Bladder microvascular endothelial cell (primary cell): ENCODE measurements at places on chromosomes 3 and 15. TPM values are rescaled to one million over a fixed set of nuclear protein-coding genes. Genes with fewer than 3 reads are reported as not detected.

The GABRB3 gene
- under 0.01 TPM in 1 of 2 replicates, not detected in the other for total RNA-seq

The ARGFX gene
- total RNA-seq = not detected in 2 replicates

The TMEM212 gene
- total RNA-seq = not detected in 2 replicates

The GOLGA6B gene
- total RNA-seq = not detected in 2 replicates

The C3orf62 gene
- total RNA-seq = 0.97 and 2.0 TPM in 2 replicates

The RPL29 gene
- total RNA-seq = 529 and 935 TPM in 2 replicates

The BUB1B gene
- total RNA-seq = 20.4 and 21.2 TPM in 2 replicates

The ASB14 gene
- total RNA-seq = not detected in 2 replicates

The TLR9 gene
- total RNA-seq = under 0.01 and 0.06 TPM in 2 replicates
